ENCODE measurements at places on chromosomes 2 and 18. TPM values are rescaled to one million over a fixed set of nuclear protein-coding genes. Genes with fewer than 3 reads are reported as not detected.

UGT1A8 gene
- not detected for polyA plus RNA-seq

NEU2 gene
- polyA plus RNA-seq, result not detected

ITGA4 gene
- 102 TPM for polyA plus RNA-seq

CCDC68 gene
- polyA plus RNA-seq, result not detected

GPR45 gene
- not detected for polyA plus RNA-seq

EVX2 gene
- polyA plus RNA-seq, result not detected

SAG gene
- polyA plus RNA-seq, result not detected

AGXT gene
- polyA plus RNA-seq, result not detected

KCNIP3 gene
- not detected for polyA plus RNA-seq

ZRANB3 gene
- 5.8 TPM for polyA plus RNA-seq

CLEC4F gene
- not detected for polyA plus RNA-seq

SPR gene
- 1.4 TPM for polyA plus RNA-seq

CFC1 gene
- not detected for polyA plus RNA-seq

POU3F3 gene
- polyA plus RNA-seq, result not detected

LYPD6 gene
- 0.10 TPM for polyA plus RNA-seq

LRRC30 gene
- not detected for polyA plus RNA-seq

LIPG gene
- not detected for polyA plus RNA-seq

IKZF2 gene
- polyA plus RNA-seq, result 13.6 TPM

LAMA3 gene
- not detected for polyA plus RNA-seq

FIGN gene
- not detected for polyA plus RNA-seq

HRH4 gene
- not detected for polyA plus RNA-seq

ERBB4 gene
- not detected for polyA plus RNA-seq

C2orf15 gene
- polyA plus RNA-seq, result 3.4 TPM

RAMP1 gene
- polyA plus RNA-seq, result 96.5 TPM

SPATA3 gene
- not detected for polyA plus RNA-seq

RAB12 gene
- not detected for polyA plus RNA-seq

TUBB8B gene
- not detected for polyA plus RNA-seq

TUBA4B gene
- not detected for polyA plus RNA-seq

ZNF385B gene
- not detected for polyA plus RNA-seq

RRM2 gene
- 11.3 TPM for polyA plus RNA-seq

CMPK2 gene
- 5.2 TPM for polyA plus RNA-seq

RPRM gene
- not detected for polyA plus RNA-seq

YES1 gene
- 11.6 TPM for polyA plus RNA-seq

ATP6V1B1 gene
- not detected for polyA plus RNA-seq

LDLRAD4 gene
- polyA plus RNA-seq, result 9.6 TPM

SNTG2 gene
- polyA plus RNA-seq, result not detected

NFATC1 gene
- 3.1 TPM for polyA plus RNA-seq

CRYGD gene
- not detected for polyA plus RNA-seq

CREG2 gene
- not detected for polyA plus RNA-seq

CELF4 gene
- polyA plus RNA-seq, result not detected

TRIM43 gene
- polyA plus RNA-seq, result not detected

IL1B gene
- 3.7 TPM for polyA plus RNA-seq

FNDC4 gene
- polyA plus RNA-seq, result not detected

UGT1A7 gene
- not detected for polyA plus RNA-seq

TRABD2A gene
- 0.66 TPM for polyA plus RNA-seq

SCN2A gene
- polyA plus RNA-seq, result not detected

MROH2A gene
- not detected for polyA plus RNA-seq

ACVR1C gene
- polyA plus RNA-seq, result not detected

CXCR1 gene
- polyA plus RNA-seq, result 64.7 TPM

Measured in immature natural killer cell (primary cell).